ENCODE measurements at places on chromosomes 4 and X. TPM values are rescaled to one million over a fixed set of nuclear protein-coding genes. Genes with fewer than 3 reads are reported as not detected.

GRCh38 chrX:71128166-71128833, 9.9 kb downstream of the MED12 start:
- no peak for DNase-seq

WAS gene
- 86.5 TPM for total RNA-seq

DNA sequence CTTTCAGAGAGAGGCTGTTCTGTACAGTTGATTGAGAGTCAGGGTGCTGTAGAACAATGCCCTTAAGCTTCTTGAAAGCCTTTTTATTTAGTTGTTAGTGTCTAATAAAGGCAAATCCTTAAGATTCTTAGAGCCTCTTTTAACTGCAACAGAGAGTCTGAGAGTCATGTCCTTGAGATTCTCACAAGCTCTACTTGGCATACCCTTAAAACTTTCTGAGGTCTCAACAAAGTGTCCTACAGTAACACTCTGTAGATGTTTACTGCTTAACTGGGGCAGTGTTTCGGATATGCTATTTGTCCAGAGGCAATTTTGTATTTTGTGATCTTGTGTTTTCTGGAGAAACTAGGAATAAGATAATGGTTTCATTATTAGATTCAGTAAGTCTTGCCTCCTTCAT, 209.7 kb downstream of the ARHGAP24 start:
- DNase-seq = no peak

AP1AR gene
- 19.1 TPM for total RNA-seq

CSAG1 gene
- total RNA-seq = not detected

GRCh38 chrX:79325263-79325958, 41.7 kb downstream of the ITM2A start:
- peak; percentile 10 for DNase-seq

- no peak for DNase-seq
Measured at GRCh38 chr4:113880240-113881028, 99.0 kb downstream of the ARSJ start.

MUC7 gene
- not detected for total RNA-seq

FDCSP gene
- total RNA-seq = not detected

GRCh38 chrX:127782904-127783303, 269.3 kb downstream of the ACTRT1 start:
- no peak for DNase-seq

VCX3A gene
- not detected for total RNA-seq

CITED1 gene
- total RNA-seq = not detected

GRCh38 chrX:43566170-43566569, 89.9 kb upstream of the MAOA start:
- no peak for DNase-seq

- DNase-seq = no peak
Measured at GRCh38 chr4:112128452-112128851, 16.8 kb upstream of the FAM241A start.

Measured in activated T-cell treated with anti-CD3 and anti-CD28 coated beads, Interleukin-2, amount 50 U/mL, for 4 hours (primary cell).